Stomach (tissue), 19 donors: ENCODE measurements at places on chromosomes 2 and 18. TPM values are rescaled to one million over a fixed set of nuclear protein-coding genes. Genes with fewer than 3 reads are reported as not detected.

The PDCL3 gene
- polyA plus RNA-seq, result 23.7 TPM

The CD8B2 gene
- not detected for polyA plus RNA-seq

The CTDSP1 gene
- polyA plus RNA-seq, result 99.8 TPM

The TMEM200C gene
- 0.12 TPM for polyA plus RNA-seq

The TANC1 gene
- polyA plus RNA-seq, result 4.9 TPM

The MEP1B gene
- polyA plus RNA-seq, result not detected

The RNF152 gene
- polyA plus RNA-seq, result 7.3 TPM

The FAM110C gene
- polyA plus RNA-seq, result 15.9 TPM

The SIX3 gene
- not detected for polyA plus RNA-seq

The SKOR2 gene
- polyA plus RNA-seq, result not detected

The AGXT gene
- polyA plus RNA-seq, result not detected

The STAT4 gene
- 0.75 TPM for polyA plus RNA-seq

The CELF4 gene
- 0.93 TPM for polyA plus RNA-seq

The TUBB8B gene
- polyA plus RNA-seq, result not detected
